ENCODE measurements at places on chromosomes 7 and 10. TPM values are rescaled to one million over a fixed set of nuclear protein-coding genes. Genes with fewer than 3 reads are reported as not detected.

DNA sequence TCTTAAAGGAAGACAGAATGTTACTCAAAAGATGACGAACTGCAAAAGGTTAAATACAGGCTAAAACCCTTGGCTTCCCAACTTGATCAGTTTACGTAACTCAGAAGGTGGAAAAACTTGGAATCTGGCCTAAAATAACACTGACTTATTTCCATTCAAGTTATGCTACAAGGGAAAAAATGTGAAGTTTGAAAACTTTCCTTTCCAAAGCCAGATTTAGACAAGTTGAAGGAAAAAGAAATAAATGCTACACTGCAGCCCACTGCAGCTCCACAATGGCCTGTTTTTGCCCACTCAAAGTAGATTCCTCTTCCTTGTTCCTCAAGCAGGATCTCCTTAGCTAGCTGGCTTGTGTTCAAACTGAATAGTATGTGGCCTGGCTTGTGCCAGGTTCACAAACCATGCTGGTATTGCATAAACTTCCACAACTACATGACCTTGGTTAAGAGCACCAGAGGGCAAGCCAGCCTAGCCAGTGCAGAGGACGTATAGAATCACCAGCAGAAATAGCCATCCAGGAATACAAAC is 166.2 kb downstream of the CPEB3 start:
- H3K27me3 ChIP-seq: no peaks in the 10 kb centered on the region
- no peaks in the 10 kb centered on the region for H3K4me1 ChIP-seq
- no peaks in the 10 kb centered on the region for H3K36me3 ChIP-seq
- H3K27ac ChIP-seq: no peak overlapping the region

- no peaks in the 10 kb centered on the region for H3K27me3 ChIP-seq
- H3K4me1 ChIP-seq: peaks cover 30% of the 10 kb centered on the region
- H3K27ac ChIP-seq: peak overlapping the region; percentile 46
These were observed 134.7 kb downstream of the DNAJB6 start for GRCh38 chr7:157471259-157472125.

DNA sequence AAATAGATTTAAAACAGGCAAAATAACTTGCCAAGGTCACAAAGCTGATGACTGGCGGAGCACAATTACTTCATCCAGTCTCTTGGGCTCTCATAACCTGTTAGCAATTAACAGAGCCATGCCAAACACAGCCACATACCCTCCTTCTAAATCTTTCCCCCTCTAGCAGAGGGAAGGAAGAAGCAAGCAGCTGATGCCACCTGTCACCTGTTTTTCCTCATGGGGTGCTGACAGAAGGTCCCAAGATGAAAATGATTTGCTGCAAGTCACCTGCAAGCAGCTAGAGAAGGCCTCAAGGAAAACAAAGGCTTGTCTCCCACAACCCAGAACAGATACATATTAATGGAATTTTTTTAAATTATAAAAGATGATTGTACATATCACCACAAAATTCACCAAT is 117.8 kb downstream of the GFRA1 start:
- no peak overlapping the region for H3K27ac ChIP-seq
- H3K4me3 ChIP-seq: no peak overlapping the region
- no peak for DNase-seq
- no peaks in the 10 kb centered on the region for H3K4me1 ChIP-seq
- no peaks in the 10 kb centered on the region for H3K36me3 ChIP-seq

DOCK1 gene
- 0.72 TPM for total RNA-seq

ZNF3 gene
- total RNA-seq: 14.0 TPM

DNA sequence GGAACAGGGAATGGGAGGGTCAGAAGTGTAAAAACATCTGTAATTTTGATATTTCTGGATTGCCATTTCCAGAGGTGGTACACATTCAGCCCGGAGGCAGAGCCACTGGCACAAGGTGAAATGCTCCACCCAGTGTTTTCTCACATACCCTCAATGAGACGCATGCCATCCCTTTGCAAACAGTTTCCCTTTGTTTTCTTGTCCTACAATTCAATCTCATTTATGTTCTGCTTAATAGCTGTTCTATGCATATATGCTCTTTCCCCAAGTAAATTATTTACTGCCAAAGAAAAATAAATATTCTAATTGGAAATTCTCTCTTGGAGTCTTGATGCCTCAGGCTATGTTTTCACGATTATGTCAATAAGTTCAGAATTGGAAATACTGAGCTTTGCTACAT is 369.7 kb upstream of the AKR1E2 start:
- no peaks in the 10 kb centered on the region for H3K36me3 ChIP-seq
- H3K27ac ChIP-seq: no peak overlapping the region
- H3K4me1 ChIP-seq: peaks cover 1% of the 10 kb centered on the region
- H3K4me3 ChIP-seq: no peak overlapping the region
- H3K27me3 ChIP-seq: peaks cover 12% of the 10 kb centered on the region
- DNase-seq: no peak

SPDYE2B gene
- 0.19 TPM for total RNA-seq

DPP6 gene
- total RNA-seq: not detected

GRCh38 chr10:86327954-86328725 is 38.5 kb downstream of the GRID1 start:
- no peak for DNase-seq
- H3K4me3 ChIP-seq: no peak overlapping the region
- H3K27me3 ChIP-seq: no peaks in the 10 kb centered on the region
- no peaks in the 10 kb centered on the region for H3K4me1 ChIP-seq

GRCh38 chr7:103717574-103717973 is 271.6 kb upstream of the SLC26A5 start:
- no peak overlapping the region for H3K4me3 ChIP-seq
- no peaks in the 10 kb centered on the region for H3K36me3 ChIP-seq
- no peak overlapping the region for H3K27ac ChIP-seq
- no peaks in the 10 kb centered on the region for H3K4me1 ChIP-seq
- no peak for DNase-seq

GRCh38 chr10:35937546-35937945 is 295.4 kb upstream of the FZD8 start:
- DNase-seq: no peak
- H3K4me3 ChIP-seq: no peak overlapping the region
- no peaks in the 10 kb centered on the region for H3K27me3 ChIP-seq
- H3K27ac ChIP-seq: no peak overlapping the region
- no peaks in the 10 kb centered on the region for H3K36me3 ChIP-seq
- H3K4me1 ChIP-seq: no peaks in the 10 kb centered on the region

DNA sequence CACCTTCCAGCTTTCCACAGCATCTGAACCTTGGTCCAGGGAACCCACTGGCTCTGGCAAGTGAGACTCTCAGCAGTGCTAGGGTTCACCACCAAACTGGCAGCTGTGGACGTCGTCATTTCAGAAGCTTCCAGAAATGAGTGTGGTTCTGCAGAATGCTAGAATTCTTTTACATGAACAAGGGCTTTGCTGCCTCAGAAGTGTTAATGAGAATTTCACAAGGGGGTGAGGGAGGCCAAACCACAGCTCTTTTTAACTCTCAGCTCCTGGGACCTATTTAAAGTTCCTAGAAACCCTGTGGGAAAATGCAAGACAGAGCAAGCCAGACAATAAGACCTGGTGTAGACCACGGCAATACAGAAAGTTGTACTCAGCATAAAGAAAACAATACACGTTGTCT is 129.3 kb upstream of the BET1 start:
- peaks cover 6% of the 10 kb centered on the region for H3K27me3 ChIP-seq
- no peaks in the 10 kb centered on the region for H3K4me1 ChIP-seq
- H3K4me3 ChIP-seq: no peak overlapping the region
- H3K27ac ChIP-seq: no peak overlapping the region
- no peak for DNase-seq

- H3K27ac ChIP-seq: peak overlapping the region; percentile 82
- H3K4me3 ChIP-seq: peak overlapping the region; percentile 61
- H3K4me1 ChIP-seq: peaks cover 80% of the 10 kb centered on the region
- H3K36me3 ChIP-seq: peaks cover 8% of the 10 kb centered on the region
- H3K27me3 ChIP-seq: no peaks in the 10 kb centered on the region
These were observed 16.3 kb downstream of the PRKCQ start for GRCh38 chr10:6563731-6564130.

DNA sequence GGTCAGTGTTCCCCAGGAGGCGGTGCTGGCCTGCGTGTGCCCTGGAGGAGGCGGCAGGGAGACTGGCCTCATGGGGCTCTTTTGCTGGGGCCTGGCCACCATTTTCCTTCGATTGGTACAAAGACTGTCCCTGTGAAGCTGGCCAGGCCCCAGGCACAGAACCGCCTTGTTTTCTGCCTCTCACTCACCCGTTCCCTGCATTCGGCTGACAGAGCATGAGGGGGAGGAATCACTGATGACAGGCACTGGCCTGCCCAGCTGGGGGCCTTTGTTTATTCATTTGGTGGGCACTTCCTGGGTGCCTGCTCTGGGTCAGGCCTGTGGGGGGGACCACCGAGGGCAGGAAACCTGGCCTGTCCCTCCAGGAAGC is 139.2 kb downstream of the FAM53B start:
- peaks cover 1% of the 10 kb centered on the region for H3K4me1 ChIP-seq
- H3K27me3 ChIP-seq: no peaks in the 10 kb centered on the region
- no peaks in the 10 kb centered on the region for H3K36me3 ChIP-seq
- no peak overlapping the region for H3K27ac ChIP-seq

GRCh38 chr10:15346440-15347141 is 24.5 kb downstream of the FAM171A1 start:
- H3K4me1 ChIP-seq: peaks cover 5% of the 10 kb centered on the region
- H3K4me3 ChIP-seq: no peak overlapping the region
- no peaks in the 10 kb centered on the region for H3K36me3 ChIP-seq
- H3K27ac ChIP-seq: no peak overlapping the region

GPR37 gene
- total RNA-seq: not detected

GRCh38 chr10:52682766-52683165 is 89.8 kb downstream of the MBL2 start:
- H3K4me1 ChIP-seq: no peaks in the 10 kb centered on the region
- H3K36me3 ChIP-seq: no peaks in the 10 kb centered on the region
- H3K4me3 ChIP-seq: no peak overlapping the region
- DNase-seq: no peak
- no peaks in the 10 kb centered on the region for H3K27me3 ChIP-seq

DNA sequence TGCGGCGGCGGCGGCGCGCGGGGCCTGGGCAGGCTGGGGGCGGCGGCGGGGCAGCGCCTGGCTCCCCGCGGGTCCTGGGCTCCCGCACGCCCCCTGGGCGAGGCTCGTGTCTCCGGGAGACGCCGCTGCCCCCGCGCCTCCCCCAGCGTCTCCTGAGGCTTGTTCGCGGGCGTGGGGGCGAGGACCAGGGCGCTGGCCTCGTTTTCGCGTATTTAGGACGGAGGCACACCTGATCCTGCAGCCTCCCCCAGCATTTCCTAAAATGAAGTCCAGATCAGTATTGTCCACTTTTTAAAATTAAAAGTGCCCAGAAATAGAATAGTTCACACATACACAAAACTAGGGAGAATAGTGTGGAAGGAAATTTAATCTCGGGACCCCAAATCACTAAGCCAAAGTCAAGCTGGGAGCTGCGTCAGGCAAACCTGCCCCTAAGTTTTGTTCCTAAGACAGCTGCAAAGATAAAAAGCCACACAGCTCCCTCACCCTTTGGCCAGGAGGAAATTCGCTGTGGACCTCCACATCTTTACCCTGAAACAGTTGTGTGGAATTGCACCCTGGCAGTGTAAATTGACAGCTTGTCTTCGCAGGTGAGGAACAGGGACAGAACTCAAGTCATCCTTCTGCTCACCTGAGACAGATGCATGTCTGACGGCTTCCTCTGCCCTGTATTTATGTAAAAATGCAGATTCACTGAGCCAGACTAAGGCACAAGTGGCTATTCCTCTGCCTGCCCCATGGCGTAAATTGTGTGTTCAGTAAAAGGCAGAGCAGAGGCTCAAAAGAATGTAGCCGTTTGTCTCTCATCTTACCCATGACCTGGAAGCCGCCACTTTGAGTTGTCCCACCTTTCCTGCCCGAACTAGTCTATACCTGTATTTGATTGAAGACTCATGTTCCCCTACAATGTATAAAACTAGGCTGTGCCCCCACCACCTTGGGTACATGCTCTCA is 740 bp downstream of the GALNT11 start:
- no peak for DNase-seq
- peaks cover 39% of the 10 kb centered on the region for H3K4me1 ChIP-seq
- H3K27me3 ChIP-seq: no peaks in the 10 kb centered on the region

CHCHD3 gene
- total RNA-seq: 65.0 TPM

GRCh38 chr10:126392068-126392467 is 3.8 kb upstream of the ADAM12 start:
- no peak overlapping the region for H3K4me3 ChIP-seq
- H3K36me3 ChIP-seq: peaks cover 1% of the 10 kb centered on the region
- H3K27me3 ChIP-seq: peaks cover 27% of the 10 kb centered on the region
- no peak overlapping the region for H3K27ac ChIP-seq
- H3K4me1 ChIP-seq: peaks cover 2% of the 10 kb centered on the region
- DNase-seq: no peak

- H3K4me1 ChIP-seq: no peaks in the 10 kb centered on the region
- peaks cover 6% of the 10 kb centered on the region for H3K27me3 ChIP-seq
- H3K4me3 ChIP-seq: no peak overlapping the region
- no peak overlapping the region for H3K27ac ChIP-seq
- no peak for DNase-seq
These were observed 57.1 kb downstream of the RELN start for GRCh38 chr7:103932389-103932788.

- peaks cover 23% of the 10 kb centered on the region for H3K27me3 ChIP-seq
- H3K4me1 ChIP-seq: no peaks in the 10 kb centered on the region
- no peak overlapping the region for H3K4me3 ChIP-seq
- no peak for DNase-seq
These were observed 266.1 kb downstream of the TCF7L2 start for GRCh38 chr10:113216102-113216501.

- H3K4me1 ChIP-seq: no peaks in the 10 kb centered on the region
- no peak overlapping the region for H3K27ac ChIP-seq
- H3K36me3 ChIP-seq: peaks cover 84% of the 10 kb centered on the region
- no peaks in the 10 kb centered on the region for H3K27me3 ChIP-seq
These were observed 104.3 kb downstream of the TRIM24 start for GRCh38 chr7:138564365-138564764.

- no peak overlapping the region for H3K4me3 ChIP-seq
- peak; percentile 5 for DNase-seq
- H3K4me1 ChIP-seq: no peaks in the 10 kb centered on the region
- H3K27ac ChIP-seq: no peak overlapping the region
- no peaks in the 10 kb centered on the region for H3K36me3 ChIP-seq
- H3K27me3 ChIP-seq: peaks cover 22% of the 10 kb centered on the region
These were observed 76.1 kb downstream of the BICC1 start for GRCh38 chr10:58588673-58589265.

Data from activated naive CD4-positive, alpha-beta T cell treated with anti-CD3 and anti-CD28 coated beads for 36 hours (primary cell).